Left ventricle myocardium inferior (tissue), 1 donor: ENCODE measurements at places on chromosomes 4 and X.

DNA sequence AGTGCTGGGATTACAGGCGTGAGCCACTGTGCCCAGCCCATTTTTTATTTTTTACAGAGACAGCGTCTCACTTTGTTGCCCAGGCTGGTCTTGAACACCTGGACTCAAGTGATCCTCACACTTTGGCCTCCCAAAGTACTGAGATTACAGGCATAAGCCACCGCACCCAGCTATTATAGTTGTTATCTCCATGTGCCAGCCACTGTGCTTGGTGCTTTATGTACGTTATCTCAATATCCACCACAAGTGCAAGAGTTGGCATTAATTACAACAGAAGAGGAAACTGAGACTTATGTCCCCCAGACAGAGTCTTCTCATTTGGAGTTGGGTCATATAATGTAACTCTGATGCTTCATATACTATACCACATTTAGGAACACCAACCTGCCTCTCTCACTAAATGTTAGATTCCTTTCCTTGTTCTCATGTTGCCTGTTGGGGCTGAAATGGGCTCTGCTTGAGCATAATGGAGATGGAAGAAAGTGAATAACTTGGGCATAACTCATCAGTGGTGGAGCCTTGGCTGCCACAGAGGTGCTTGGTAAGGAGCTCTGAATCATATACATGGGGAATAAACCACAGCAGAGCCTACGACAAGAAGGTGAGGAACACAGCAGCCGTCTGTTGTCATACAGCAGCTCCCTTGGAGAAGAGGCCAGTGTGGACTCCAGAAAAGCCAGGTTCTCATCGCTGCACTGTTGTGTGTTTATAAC is 84.3 kb downstream of the SPRY1 start:
- no peaks in the 10 kb centered on the region for H3K36me3 ChIP-seq
- DNase-seq = no peak
- H3K27me3 ChIP-seq = no peaks in the 10 kb centered on the region
- no peak overlapping the region for H3K4me3 ChIP-seq
- no peak overlapping the region for H3K27ac ChIP-seq
- H3K4me1 ChIP-seq = no peaks in the 10 kb centered on the region

- no peaks in the 10 kb centered on the region for H3K27me3 ChIP-seq
- H3K36me3 ChIP-seq = no peaks in the 10 kb centered on the region
- H3K27ac ChIP-seq = no peak overlapping the region
- DNase-seq = no peak
- H3K4me1 ChIP-seq = no peaks in the 10 kb centered on the region
Observed at GRCh38 chrX:41472231-41472815, 25.2 kb downstream of the NYX start.

- H3K27ac ChIP-seq = no peak overlapping the region
- peaks cover 67% of the 10 kb centered on the region for H3K36me3 ChIP-seq
- no peak overlapping the region for H3K4me3 ChIP-seq
- H3K4me1 ChIP-seq = no peaks in the 10 kb centered on the region
- H3K27me3 ChIP-seq = no peaks in the 10 kb centered on the region
Observed at GRCh38 chr4:165096776-165097175, 15.9 kb downstream of the TMEM192 start.

GRCh38 chrX:20665481-20665880 is 398.8 kb upstream of the RPS6KA3 start:
- no peaks in the 10 kb centered on the region for H3K36me3 ChIP-seq
- no peak overlapping the region for H3K27ac ChIP-seq
- no peaks in the 10 kb centered on the region for H3K27me3 ChIP-seq
- DNase-seq = no peak

GRCh38 chrX:16826207-16826606 is 39.9 kb downstream of the TXLNG start:
- peaks cover 4% of the 10 kb centered on the region for H3K36me3 ChIP-seq
- peaks cover 12% of the 10 kb centered on the region for H3K4me1 ChIP-seq
- H3K27ac ChIP-seq = no peak overlapping the region
- no peak for DNase-seq

- H3K4me3 ChIP-seq = no peak overlapping the region
- no peak overlapping the region for H3K27ac ChIP-seq
- DNase-seq = no peak
- H3K36me3 ChIP-seq = no peaks in the 10 kb centered on the region
- H3K27me3 ChIP-seq = no peaks in the 10 kb centered on the region
Observed at GRCh38 chr4:174626342-174627008, 104.2 kb upstream of the HPGD start.

DNA sequence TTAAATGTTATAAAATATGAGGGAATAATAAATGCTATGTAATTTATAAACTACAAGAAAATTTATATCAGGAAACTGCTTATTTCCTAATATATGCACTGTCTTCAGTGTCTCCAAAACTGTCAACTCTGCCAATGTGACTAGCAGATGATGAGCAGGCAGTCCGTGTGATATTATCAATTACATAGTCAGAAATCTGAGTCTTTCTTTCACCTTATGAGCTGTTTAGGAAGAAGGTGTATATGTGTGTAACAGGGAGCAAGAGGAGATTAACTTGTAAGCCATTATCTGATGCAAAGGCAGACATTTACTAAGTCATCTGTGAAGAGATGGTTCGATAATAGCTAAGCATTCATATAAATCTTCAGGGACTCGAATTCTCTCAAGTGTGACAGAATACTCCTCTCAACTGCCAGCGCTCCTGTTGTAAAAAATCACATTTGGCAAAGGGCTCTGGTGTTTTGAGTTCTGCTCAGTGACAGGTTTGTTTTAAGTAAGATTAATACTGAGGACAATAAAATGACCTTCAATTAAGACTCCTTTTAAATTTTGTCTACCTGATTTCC is 79.7 kb downstream of the SNCA start:
- H3K27me3 ChIP-seq = no peaks in the 10 kb centered on the region
- H3K27ac ChIP-seq = no peak overlapping the region
- H3K4me3 ChIP-seq = no peak overlapping the region
- no peaks in the 10 kb centered on the region for H3K36me3 ChIP-seq

DNA sequence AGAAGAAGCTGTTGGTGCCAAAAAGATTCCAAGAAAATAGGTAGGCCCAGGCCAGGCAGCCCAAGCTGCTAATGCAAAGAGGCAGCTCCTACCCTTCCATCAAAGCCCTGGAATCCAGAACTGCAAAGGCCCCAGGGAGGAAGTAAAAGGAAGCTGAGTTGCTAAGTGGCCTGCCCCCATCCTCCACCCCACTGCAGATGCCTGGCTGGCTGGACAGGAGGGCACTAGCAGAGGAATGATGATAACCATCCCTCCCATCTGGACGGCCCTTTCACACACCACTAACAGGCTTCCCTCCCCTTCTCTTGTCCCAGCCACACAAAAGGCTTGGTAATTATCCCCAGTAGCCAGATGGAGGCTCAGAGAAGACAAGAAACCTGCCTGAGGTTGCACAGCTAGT is 32.4 kb upstream of the PJA1 start:
- H3K36me3 ChIP-seq = no peaks in the 10 kb centered on the region
- no peaks in the 10 kb centered on the region for H3K27me3 ChIP-seq
- H3K4me1 ChIP-seq = no peaks in the 10 kb centered on the region
- DNase-seq = no peak

DNA sequence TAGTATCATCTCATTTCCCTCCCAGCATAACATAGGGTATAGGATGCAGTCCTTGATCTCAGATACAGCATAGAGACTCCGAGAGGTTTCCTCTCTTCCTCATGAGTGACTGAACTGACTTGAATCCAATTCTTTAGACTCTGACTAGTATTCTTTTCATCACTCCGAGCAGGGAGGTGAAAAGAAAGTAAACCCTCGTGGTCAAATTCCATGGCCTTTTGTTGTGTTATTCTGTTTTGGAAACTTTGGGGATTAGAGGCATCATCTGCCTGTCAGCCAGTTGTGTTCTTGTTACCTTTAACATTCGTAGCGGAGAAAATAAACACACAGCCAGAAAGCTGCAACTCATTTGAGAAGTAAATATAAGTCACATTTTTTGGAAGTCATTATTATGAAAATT is 206.6 kb downstream of the ARHGAP10 start:
- no peak for DNase-seq
- no peaks in the 10 kb centered on the region for H3K36me3 ChIP-seq
- H3K4me1 ChIP-seq = peaks cover 45% of the 10 kb centered on the region
- H3K27ac ChIP-seq = peak overlapping the region; percentile 11
- no peak overlapping the region for H3K4me3 ChIP-seq
- H3K27me3 ChIP-seq = no peaks in the 10 kb centered on the region

DNA sequence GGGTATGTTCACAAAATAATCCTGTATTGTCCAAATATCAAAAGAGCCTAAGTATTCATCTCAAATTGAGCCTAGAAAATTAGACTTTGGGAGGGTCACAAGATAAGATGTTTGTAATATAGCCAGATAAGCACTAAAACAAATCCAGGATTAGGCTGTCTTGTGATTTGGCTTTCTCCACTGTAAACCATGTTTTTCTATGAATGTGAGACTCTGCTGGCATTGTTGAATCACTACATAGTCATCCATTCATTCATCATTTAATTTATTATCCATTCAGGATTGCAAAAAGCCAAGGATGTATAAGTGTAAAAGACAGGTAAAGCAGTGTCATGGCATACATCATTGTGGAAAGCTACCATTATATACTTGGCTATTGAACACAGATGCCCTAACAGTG is 148.0 kb downstream of the GRID2 start:
- DNase-seq = no peak
- peaks cover 10% of the 10 kb centered on the region for H3K4me1 ChIP-seq
- H3K36me3 ChIP-seq = no peaks in the 10 kb centered on the region
- H3K27me3 ChIP-seq = no peaks in the 10 kb centered on the region

- no peaks in the 10 kb centered on the region for H3K27me3 ChIP-seq
- H3K4me3 ChIP-seq = no peak overlapping the region
- no peak for DNase-seq
- no peak overlapping the region for H3K27ac ChIP-seq
Observed at GRCh38 chr4:96354036-96354712, 514.3 kb downstream of the PDHA2 start.

- no peaks in the 10 kb centered on the region for H3K27me3 ChIP-seq
- no peak for DNase-seq
- peaks cover 70% of the 10 kb centered on the region for H3K4me1 ChIP-seq
- H3K4me3 ChIP-seq = no peak overlapping the region
Observed at GRCh38 chr4:143344041-143344440, 7.4 kb downstream of the GAB1 start.

DNA sequence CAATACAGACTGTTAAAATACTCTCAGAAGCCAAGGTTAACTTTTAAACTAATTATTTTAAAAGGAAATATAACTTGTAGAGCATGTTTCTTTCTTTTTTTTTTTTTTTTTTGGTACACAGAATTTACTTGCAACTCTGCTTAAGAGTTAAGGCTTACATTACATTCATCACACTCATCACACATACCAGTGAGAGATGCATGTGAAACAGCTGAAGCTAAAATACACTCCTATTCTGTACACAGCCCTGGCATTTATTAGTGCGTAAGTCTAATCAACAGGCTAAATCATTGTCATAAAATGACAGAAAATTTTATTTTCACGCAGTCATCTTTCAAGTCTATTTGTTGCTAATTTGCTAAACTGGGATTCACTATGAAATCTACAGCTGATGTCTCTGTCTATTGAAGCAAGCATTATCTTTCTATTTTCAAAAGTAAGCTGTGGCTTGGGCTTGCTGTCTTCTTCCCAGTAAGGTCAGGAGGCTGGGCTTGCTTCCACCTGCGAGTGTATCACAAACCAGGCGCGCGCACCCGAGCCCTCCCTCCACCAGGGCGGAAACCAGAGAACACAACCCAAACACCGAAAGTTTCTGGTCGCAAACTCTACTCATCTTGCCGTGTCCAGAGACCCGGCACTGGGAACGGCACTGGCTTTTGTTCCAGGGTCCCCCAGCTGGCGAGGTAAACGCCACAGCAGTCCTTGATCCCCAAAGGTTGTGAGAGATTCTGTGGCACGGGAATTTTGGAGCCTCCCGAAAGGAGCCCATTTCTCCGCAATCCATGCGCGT is 3.9 kb downstream of the MAML3 start:
- peak overlapping the region; percentile 93 for H3K4me3 ChIP-seq
- H3K4me1 ChIP-seq = peaks cover 46% of the 10 kb centered on the region
- no peaks in the 10 kb centered on the region for H3K27me3 ChIP-seq

GRCh38 chr4:22203711-22204011 is 255.1 kb upstream of the KCNIP4 start:
- H3K4me3 ChIP-seq = no peak overlapping the region
- H3K27me3 ChIP-seq = no peaks in the 10 kb centered on the region

DNA sequence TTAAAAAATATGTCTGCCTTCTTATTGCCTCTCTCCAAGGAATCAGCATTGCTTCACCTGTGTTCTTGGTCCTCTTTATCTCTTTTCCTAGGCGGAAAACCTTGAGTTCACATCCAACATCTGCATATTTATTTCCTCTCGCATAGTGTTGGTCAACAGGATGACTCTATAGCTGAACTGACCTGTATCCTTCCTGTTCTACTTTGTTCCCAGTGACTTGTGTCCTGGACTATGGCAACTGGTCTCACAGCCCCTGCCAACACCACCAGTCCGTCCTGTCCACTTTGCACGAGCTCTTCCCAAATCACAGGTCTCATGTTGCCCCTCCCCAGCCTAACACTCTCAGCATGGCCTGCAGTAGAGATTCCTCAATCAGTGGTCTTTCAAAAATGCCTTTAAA is 2.0 kb downstream of the DIPK2B start:
- DNase-seq = no peak
- H3K27ac ChIP-seq = peak overlapping the region; percentile 76
- no peaks in the 10 kb centered on the region for H3K36me3 ChIP-seq
- no peaks in the 10 kb centered on the region for H3K4me1 ChIP-seq

- H3K4me3 ChIP-seq = no peak overlapping the region
- H3K27ac ChIP-seq = no peak overlapping the region
- no peaks in the 10 kb centered on the region for H3K36me3 ChIP-seq
- H3K4me1 ChIP-seq = no peaks in the 10 kb centered on the region
- H3K27me3 ChIP-seq = no peaks in the 10 kb centered on the region
Observed at GRCh38 chr4:20614816-20615215, 85.4 kb upstream of the PACRGL start.

DNA sequence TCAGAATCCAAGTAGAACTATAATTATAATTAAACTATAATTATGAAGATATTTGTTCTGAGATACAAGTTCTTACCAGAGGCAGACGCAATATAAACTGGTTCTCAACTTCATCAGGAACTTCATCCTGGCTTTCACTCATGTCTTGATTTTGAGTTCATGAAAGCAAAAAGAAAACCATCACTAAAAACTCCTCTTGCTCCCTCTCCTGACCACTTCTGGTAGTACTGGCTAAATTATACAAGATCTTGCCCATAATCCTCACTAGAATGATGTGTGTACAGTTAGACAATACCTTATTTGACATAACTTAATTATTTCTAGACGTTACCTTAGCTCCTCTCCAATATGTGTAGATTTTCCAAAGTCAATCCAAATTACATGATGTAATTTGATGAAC is 3.7 kb downstream of the TAF7L start:
- peaks cover 16% of the 10 kb centered on the region for H3K27me3 ChIP-seq
- no peak for DNase-seq
- H3K27ac ChIP-seq = no peak overlapping the region
- no peaks in the 10 kb centered on the region for H3K36me3 ChIP-seq
- H3K4me3 ChIP-seq = no peak overlapping the region

GRCh38 chr4:40308528-40309122 is 26.5 kb upstream of the CHRNA9 start:
- no peak overlapping the region for H3K4me3 ChIP-seq
- H3K36me3 ChIP-seq = no peaks in the 10 kb centered on the region
- DNase-seq = no peak
- peaks cover 4% of the 10 kb centered on the region for H3K4me1 ChIP-seq

GRCh38 chr4:6031846-6032245 is 13.6 kb upstream of the C4orf50 start:
- H3K4me1 ChIP-seq = no peaks in the 10 kb centered on the region
- H3K27ac ChIP-seq = no peak overlapping the region
- no peak overlapping the region for H3K4me3 ChIP-seq
- no peak for DNase-seq
- H3K27me3 ChIP-seq = peaks cover 42% of the 10 kb centered on the region
